Cardiac fibroblast (primary cell): ENCODE measurements at places on chromosomes 1 and 21.
A peak's percentile ranks its signal among the peaks of the same experiment; 100 is the strongest.

DNA sequence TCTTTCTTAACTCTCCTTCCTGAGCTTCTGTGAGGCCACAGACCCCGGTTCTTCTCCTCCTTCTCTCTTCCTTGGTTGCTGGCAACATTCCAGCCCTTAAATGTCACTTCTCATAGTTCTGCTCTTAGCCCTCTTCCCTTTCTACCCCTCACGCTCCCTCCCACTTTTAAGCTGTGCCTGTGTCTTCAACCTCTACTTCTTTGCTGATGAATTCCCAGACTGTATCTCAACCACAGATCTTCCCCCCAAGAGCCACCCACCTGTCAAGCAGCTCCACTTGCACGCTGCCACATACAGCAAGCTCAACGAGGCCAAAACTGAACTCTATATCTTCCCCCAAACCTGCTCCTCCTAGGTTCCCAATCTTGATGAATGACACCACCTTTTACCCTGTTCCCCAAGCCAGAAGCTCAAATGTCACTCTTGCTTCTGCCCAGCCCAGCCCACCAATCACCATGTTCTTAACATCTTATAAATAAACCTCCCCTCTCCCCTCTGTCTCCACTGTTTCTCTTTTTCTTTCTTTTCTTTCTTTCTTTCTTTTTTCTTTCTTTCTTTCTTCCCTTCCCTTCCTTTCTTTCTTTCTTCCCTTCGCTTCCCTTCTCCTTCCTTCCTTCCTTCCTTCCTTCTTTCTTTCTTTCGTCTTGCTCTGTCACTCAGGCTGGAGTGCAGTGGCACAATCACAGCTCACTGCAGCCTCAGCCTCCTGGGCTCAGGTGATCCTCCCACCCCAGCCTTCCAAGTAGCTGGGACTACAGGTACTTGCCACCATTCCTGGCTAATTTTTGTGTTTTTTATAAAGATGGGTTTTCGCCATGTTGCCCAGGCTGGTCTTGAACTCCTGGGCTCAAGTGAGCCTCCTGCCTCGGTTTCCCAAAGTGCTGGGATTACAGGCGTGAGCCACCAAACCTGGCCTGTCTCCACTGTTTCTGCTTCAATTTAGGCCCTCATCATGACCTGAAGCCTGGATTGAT lies 19.8 kb upstream of the PTP4A2 start:
- DNase-seq = no peak

GRCh38 chr1:19676438-19676922 lies 11.8 kb downstream of the HTR6 start:
- DNase-seq = peak; percentile 77

DNA sequence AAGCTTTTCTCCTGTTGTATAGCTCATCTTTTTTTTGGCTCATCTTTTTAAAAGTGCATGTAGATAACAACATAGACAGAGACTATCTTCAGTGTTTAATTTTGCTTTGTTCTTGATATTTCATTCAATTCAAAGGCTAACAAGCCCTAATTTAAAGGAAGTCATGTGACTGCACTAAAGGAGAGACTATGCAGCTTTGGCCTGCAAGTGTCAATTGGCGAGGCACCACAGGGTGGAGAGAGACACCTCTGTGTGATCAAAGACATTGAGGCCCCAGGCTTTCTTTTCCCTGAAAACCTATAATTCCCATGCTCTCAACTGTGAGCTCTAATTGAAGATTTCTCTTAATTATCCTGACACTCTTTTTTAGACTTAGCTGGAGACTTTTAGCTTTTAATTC lies 53.6 kb downstream of the CHODL start:
- no peak for DNase-seq

DNA sequence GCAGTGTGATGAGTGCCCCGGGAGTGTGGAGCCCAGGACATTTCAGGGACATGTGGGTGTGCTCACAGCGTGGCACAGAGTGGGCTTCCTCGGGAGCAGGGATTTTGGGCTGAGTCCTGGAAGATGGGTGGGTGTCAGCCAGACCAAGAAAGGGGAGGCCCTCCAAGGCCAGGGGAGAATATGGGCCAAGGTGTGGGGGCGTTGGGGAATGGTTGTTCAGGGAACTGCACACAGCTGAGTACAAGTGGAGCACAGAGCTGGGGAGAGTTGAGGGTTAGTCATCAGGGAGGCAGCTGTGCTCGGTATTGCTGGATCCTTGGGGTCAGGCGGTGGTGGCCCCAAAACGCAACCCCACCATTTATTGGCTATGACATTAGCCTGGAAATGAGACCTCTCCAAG lies 5.5 kb downstream of the POGK start:
- DNase-seq = no peak

GRCh38 chr1:2466958-2467554 lies 9.0 kb upstream of the PLCH2 start:
- DNase-seq = no peak

DNA sequence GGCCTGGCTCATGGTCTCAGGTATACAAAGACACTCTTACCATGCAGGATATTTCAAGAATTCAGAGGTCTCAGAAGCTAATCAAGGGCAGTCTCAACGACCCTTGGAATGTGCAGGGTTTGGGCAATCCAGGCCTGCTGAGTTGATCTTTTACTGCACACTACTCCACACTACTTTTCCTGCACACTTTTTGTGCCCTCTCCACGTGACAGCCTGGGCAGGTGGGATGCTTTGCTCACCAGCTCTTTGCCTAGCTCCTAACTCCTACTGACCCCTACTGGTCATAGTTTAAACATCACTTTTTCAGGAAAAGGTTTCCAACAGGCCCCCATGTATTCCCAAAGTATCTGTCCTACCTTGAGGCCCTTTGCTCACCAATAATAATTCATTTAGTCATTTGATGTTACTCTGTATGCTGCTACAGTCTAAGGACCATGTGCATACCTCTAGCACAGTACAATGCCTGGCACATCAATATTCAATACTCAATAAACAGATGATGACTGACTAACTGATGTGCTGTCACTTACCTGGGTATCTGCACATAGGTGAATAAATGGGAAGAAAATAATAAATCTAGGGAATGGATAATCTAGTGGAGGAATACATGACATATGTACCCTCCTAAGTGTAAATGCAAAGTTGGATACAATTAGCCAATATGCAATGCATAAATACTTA lies 9.6 kb downstream of the DUSP23 start:
- peak; percentile 44 for DNase-seq

GRCh38 chr1:184027826-184028695 lies 9.5 kb downstream of the COLGALT2 start:
- DNase-seq = no peak

GRCh38 chr1:41391834-41392527 lies 30.7 kb downstream of the FOXO6 start:
- no peak for DNase-seq

- no peak for DNase-seq
These were observed 663 bp downstream of the ATP13A2 start for GRCh38 chr1:17011092-17011438.

DNA sequence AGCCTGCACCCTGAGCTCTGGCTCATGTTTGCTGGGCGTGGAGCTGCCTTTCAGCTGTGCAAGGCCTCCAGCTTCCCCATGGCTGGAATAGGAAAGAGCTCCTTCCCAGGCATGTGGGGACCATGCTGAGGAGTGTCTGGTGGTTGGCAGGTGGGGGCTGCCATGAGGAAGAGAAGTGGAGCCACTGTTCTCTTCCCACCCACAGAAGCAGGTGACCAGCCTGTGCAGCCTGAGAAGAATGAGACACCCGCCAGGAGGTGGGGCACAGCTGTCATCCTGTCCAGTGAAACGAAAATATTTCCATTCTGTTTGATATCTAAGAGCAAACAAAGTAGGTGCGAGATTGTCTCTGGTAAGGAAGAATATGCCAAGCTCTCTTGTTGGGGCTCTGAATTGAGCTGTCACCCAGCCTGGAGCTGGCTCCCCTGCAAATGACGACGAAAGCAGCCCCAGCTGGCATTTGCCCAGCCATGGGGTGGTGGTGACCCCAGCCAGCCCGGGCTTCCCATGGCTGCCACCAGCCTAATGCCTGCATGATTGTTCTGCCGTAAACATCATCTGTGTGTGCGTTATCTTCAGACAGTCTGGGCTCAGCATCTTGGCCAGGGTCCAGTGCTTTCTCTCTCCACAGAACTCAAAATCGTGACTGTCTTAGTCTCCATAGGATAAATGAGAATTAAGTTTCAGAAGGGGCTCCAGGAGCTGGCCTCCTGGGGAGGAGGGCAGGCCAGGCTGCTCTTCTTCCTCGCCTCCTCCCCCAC lies 429.8 kb upstream of the VAMP3 start:
- DNase-seq = peak; percentile 20

GRCh38 chr1:96722161-96722922 lies 758 bp downstream of the PTBP2 start:
- peak; percentile 80 for DNase-seq

GRCh38 chr1:26582836-26583460 lies 53.4 kb downstream of the RPS6KA1 start:
- DNase-seq = peak; percentile 72

DNA sequence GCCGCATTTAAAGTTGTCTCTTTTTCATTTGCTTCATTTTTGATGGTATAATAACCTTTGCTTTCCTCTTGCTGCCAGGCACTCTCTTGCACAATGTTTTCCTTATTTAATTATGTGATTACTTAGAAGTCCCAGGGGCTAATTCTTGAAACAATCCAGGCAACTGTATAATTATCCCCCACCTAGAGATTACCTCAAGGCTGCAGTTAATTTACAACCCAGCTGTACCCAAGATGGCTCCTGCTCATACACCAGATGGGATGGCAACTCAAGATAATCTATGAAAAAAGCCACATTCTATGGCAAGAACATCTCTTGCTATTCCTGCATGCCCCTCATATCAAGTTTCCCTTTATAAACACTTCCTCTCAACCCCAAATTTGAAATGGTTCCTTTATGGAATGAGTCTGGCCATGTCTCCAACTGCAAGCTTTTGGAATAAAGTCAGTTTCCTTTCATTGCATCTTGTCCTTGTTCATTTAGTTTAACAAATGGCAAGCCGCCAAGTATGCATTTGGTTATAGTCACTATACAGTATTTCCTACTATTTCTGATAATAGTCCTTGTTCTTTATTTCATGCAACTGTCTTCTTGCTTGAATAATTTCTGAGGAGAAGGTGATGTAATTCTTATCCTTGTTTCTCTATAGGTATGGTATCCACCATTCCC lies 1042.6 kb downstream of the PLA2G4A start:
- peak; percentile 21 for DNase-seq

DNA sequence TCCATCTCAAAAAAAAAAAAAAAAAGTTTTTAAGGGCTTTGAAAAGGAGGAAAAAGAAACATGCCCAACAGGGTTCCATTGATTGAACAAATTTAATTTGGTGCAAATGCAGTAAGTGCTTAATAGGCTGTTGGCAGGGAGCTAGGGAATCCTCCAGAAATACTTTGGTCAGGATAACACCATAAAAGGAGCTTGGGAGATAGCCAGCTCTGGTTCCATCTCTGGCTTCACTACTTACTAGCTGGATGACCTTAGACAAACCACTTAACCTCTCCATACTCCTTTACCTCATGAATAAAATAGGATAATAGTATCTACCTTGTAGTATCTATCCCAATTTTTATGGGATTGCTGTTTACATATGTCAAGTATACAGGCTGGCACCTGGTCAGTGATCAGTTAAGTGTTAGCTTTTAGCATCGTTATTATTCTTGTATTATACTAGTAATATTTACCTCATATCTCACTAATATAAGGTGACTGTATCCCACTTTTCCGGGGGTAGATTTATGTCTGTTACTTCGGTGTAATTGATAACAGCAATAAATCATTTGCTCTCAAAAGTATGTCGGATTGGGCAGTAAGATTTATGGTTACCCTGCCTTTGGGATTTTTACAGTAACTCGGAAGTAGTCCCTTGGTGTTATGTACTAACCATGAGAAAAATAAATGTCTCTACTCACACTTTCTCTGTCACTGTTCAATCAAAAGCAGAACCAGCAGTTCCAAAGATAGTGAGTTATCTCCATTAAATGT lies 36.4 kb downstream of the BTG3 start:
- DNase-seq = peak; percentile 7

- DNase-seq = peak; percentile 74
These were observed at the start of gene NES for GRCh38 chr1:156676820-156677615. Gene NES, minus strand, starts transcription at chr1:156677407. Its CDS starts 143 bp downstream, at chr1:156677264.

DNA sequence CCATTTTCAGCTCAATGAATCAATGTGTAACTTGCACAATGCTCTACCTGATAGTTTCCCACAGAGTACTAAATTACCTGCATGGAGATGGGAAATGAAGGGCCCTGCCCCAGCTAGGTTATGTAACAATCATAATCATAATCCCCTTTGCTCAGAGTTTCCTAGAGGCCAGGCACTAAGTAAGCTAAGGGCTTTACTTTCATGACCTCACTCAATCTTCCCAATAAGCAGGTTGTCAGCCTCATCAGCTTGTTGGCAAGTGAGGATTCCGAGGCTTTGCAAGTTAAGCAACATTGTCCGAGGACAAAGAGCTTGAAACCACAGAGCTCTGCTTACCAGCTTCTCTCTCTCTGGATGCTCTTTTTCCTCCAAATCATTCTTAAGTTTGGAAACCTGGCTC lies 64.1 kb upstream of the NTPCR start:
- DNase-seq = no peak

- DNase-seq = peak; percentile 24
These were observed 119.9 kb downstream of the FASLG start for GRCh38 chr1:172778456-172779455.

DNA sequence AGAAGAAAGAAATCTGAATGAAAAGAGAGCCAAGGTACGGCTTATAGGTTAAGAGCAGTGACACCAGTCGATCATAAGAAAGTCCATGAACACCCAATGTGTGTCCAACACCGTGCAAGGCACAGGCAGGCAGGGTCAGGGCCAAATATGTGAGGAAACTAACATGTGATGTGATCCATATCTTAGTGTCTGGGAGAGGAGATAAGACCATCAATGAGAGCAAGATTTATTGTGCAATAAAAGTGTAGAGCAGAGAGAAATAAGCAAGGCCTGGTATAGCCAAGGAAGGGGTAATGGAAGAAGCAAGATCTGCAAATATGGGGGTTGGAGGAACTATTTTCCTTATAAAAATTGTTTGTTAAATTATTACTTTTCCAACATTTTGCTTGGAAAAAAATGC lies 198.8 kb downstream of the CRB1 start:
- DNase-seq = no peak

DNA sequence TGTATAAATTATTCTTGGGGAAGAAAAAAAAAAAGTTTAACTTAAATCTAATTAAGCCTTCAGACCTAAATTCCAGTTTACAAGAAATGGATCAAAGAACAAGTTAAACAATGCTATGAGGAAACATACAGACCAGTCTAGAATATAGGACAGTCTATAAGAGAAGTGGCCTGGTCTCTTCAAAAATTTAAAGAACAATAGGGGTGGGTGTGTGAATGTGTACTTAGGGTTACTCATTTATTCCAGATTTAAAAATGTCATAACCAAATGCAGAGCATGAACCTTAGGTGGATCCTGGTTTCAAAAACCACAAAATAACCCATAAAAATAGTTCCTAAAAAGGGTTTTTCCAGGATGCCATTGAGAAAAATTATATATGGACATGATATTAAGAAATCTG lies 21.8 kb upstream of the SYNJ1 start:
- no peak for DNase-seq

- no peak for DNase-seq
These were observed 14.6 kb downstream of the IKBKE start for GRCh38 chr1:206484901-206485300.

DNA sequence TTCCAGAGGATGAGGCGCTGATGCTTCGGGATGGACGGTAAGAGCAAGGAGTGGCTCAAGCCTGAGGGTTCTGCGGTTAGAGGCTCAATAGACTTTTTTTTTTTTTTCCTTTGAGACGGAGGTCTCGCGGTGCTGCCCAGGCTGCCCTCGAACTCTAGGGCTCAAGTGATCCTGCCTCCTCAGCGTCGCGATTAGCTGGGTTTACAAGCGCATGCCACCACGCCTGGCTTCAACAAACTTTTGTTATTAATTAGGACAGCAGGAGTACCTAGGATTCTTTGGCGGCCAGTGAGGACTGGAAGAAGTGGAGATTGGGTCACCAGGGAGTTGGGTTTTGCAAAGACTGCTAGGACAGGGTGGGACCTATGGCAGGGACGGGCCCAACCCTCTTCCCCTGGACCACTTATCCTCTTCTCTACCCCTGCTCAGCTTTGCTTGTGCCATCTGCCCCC lies 587 bp downstream of the SCNM1 start:
- peak; percentile 71 for DNase-seq
